ENCODE measurements at places on chromosomes 11 and 22.

DNA sequence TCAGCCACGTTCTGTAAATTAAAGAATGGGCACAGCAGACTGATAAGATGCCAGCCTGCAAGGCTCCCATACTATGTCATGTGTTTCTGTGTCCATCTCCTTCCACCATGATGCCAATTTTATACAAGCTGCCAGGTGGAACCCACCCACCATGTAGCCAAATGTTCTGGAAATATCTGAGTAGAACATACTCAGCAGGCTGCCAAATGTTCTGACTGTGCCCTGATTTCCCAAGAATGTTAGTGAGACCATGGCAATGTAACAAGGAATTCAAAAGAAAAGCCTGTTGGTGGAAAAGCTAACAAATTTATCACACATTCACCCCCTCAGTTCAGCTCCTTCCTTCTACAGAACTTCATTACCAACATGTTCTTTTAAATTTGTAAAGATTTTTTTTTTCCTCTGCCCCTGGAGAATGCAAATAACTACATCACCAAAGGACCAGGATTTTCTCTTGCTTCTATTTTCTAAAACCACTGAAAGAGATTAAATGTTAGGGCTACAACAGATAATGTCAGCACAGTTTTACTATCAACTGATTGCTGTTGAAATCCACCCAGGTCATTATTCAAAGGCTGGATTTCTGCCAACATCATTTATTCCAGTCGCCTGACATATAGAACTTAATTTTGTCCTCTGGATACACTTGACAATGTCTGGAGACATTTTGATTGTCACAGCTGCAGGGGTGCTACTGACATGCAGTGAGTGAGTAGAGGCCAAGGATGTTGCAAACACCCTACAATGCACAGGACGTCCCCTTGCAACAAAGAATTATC, 3.1 kb downstream of the DMC1 start:
- DNase-seq, result no peak

GRCh38 chr11:118240999-118241763, 11.0 kb downstream of the MPZL3 start:
- no peak for DNase-seq

DNA sequence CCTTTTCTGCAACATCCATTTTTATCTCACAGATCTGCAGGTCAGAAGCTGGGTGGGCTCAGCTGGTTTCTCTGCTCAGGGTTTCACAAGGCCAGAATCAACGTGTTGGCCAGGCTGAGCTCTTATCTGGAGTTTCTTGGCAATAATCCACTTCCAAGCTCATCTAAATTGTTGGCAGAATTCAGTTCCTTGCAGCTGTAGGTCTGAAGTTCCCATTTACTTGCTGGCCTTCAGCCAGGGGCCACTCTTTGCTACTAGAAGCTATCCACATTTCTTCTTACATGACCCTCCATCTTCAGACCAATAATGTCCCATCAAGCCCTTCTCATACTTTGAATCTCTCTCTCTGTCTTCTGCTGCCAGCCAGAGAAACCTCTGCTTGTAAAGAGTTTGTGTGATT, 103.5 kb downstream of the WNT11 start:
- peak; percentile 25 for DNase-seq

GRCh38 chr11:9653871-9654270, 10.0 kb upstream of the SWAP70 start:
- no peak for DNase-seq

GRCh38 chr22:44357966-44358465, 45.3 kb upstream of the SHISAL1 start:
- peak; percentile 49 for DNase-seq

- no peak for DNase-seq
Measured at GRCh38 chr22:40039482-40040115, 44.8 kb downstream of the FAM83F start.

DNA sequence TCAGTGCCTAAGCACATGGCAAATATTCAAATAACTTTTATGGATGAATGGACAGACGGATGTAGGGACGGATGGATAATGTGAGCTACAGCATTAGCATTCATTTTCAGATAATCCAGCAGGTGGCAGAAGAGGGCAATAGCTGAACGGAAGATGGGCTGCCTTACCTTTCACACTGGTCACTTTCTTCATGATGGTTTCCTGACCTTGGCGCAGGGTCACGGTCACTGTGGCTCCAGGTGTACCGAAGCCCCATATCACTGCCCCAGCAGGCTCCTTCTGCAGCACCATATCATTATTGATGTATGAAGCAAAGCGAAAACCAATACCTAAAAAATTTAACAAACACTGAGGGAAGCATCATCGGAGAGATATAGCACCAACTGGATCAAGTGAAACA, 4.3 kb downstream of the SIAE start:
- no peak for DNase-seq

GRCh38 chr11:66230978-66231377, 37.5 kb upstream of the RAB1B start:
- DNase-seq, result no peak

- DNase-seq, result no peak
Measured at GRCh38 chr11:79242616-79243015, 198.2 kb downstream of the TENM4 start.

GRCh38 chr22:28505416-28506149, 174.1 kb downstream of the TTC28 start:
- no peak for DNase-seq

- DNase-seq, result no peak
Measured at GRCh38 chr11:14587258-14587657, 56.3 kb upstream of the PDE3B start.

- DNase-seq, result no peak
Measured at GRCh38 chr22:50182176-50183081, 3.3 kb upstream of the TRABD start.

DNA sequence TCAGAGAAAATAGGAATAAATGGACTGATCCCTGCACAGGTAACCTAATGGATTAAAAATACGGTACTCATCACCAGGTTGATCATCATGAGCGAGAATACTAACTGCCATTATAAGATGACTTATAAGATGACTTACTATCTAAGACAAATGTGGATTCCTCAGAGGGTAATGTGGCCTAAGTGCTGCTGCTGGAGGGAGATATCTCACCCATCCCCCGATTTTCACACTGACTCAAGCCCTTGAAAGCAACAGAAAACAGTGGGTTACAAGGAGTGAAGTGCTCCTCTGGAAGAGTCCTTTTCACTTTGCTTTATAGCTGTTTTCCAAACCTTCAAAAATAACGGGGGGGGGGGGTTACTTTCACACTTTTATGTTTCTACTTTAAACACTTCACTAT, 920 bp downstream of the TMEM218 start:
- DNase-seq, result no peak

DNA sequence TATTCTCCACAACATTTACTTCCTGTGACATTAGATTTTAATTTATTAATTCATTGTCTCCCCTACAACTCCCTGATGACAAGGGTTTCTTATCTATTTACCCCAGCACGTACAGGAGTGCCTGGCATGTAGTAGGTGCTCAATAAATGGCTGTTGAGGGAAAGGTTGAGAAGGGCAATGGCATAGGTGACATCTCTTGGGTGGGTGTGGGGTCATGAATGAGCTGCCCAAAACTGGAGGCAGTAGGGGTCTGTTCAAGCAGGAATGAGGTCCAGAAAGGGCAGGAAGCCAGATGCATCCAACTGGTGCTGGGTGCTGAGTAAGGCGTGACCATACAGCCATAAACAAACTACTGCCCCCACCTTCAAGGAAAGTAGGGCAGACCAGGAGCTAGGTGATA, 2.8 kb downstream of the VWCE start:
- no peak for DNase-seq

- DNase-seq, result no peak
Measured at GRCh38 chr11:27039873-27040272, 742 bp upstream of the BBOX1 start.

GRCh38 chr11:12200991-12201985, 90.9 kb downstream of the MICAL2 start:
- DNase-seq, result peak; percentile 86

GRCh38 chr11:101115671-101116160, 13.9 kb downstream of the PGR start:
- no peak for DNase-seq

GRCh38 chr22:48275412-48275811, 1513.0 kb downstream of the TBC1D22A start:
- DNase-seq, result no peak

GRCh38 chr11:105144887-105145286, 5.3 kb upstream of the CARD18 start:
- no peak for DNase-seq

GRCh38 chr11:17508791-17509190, 32.1 kb upstream of the ABCC8 start:
- no peak for DNase-seq

DNA sequence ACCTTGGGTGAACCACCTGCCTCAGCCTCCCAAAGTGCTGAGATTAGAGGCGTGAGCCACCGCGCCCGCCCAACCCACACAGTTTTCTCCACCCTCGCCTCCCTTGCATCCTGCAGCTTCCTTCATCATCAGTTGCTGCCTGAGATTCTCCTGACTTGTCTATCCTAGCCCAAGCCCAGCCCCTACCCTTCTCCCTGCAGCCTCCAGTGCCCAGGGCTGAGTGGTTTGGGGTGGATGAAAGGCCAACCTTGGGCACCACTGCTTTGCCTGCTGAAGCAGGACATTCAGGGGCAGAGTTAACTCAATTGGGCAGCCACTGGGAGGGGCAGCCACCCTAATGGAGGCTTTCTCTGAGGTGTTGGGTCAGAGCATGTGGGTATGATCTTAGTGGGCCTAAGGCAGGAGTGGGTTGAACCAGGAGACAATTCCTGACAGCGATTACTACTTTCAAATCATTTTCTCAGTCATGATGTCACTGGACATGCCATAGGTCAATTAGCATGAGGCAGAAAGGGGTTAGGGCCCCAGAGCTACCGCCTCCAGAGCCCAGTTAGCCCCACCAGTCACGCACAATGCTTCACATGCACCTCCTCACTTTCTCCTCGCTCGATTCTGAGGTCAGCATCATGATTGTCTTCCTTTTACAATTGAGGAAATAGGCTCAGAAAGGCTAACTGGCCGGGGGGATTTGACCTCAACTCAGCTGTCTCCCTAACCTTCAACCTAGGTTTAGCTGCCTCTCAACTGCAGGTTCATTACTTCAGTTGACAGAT, 1.0 kb upstream of the FKBP2 start:
- DNase-seq, result no peak

- DNase-seq, result no peak
Measured at GRCh38 chr22:22866381-22867111, 21.1 kb upstream of the IGLL5 start.

GRCh38 chr22:43446916-43447315, 35.1 kb downstream of the MPPED1 start:
- DNase-seq, result no peak

- DNase-seq, result no peak
Measured at GRCh38 chr22:46484861-46485595, 52.4 kb downstream of the CELSR1 start.

DNA sequence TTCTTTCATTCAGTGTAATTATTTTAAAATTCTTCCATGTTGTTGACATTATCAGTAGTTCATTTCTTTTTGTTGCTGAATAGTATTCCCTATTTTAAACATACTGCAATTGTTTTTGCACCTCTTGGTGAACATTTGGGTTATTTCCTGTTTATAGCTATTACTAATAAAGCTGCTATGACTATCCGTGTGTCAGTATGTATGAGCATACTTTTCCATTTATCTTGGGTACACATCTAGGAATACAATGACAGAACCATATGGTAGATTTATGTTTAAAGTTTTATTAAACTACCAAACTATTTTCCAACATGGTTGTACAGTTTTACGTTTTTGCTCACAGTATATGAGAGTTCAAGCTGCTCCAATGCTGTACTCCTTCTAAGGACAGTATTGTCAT, 22.0 kb upstream of the FIBIN start:
- no peak for DNase-seq

GRCh38 chr11:124934862-124935547, 842 bp downstream of the HEPACAM start:
- no peak for DNase-seq

- DNase-seq, result no peak
Measured at GRCh38 chr11:15045209-15045608, 28.2 kb upstream of the CALCB start.

GRCh38 chr11:34086554-34087283, 18.7 kb upstream of the NAT10 start:
- no peak for DNase-seq

- DNase-seq, result no peak
Measured at GRCh38 chr11:102223859-102224258, 93.4 kb upstream of the BIRC3 start.

GRCh38 chr11:65090628-65091027, 5.4 kb upstream of the VPS51 start:
- no peak for DNase-seq

DNA sequence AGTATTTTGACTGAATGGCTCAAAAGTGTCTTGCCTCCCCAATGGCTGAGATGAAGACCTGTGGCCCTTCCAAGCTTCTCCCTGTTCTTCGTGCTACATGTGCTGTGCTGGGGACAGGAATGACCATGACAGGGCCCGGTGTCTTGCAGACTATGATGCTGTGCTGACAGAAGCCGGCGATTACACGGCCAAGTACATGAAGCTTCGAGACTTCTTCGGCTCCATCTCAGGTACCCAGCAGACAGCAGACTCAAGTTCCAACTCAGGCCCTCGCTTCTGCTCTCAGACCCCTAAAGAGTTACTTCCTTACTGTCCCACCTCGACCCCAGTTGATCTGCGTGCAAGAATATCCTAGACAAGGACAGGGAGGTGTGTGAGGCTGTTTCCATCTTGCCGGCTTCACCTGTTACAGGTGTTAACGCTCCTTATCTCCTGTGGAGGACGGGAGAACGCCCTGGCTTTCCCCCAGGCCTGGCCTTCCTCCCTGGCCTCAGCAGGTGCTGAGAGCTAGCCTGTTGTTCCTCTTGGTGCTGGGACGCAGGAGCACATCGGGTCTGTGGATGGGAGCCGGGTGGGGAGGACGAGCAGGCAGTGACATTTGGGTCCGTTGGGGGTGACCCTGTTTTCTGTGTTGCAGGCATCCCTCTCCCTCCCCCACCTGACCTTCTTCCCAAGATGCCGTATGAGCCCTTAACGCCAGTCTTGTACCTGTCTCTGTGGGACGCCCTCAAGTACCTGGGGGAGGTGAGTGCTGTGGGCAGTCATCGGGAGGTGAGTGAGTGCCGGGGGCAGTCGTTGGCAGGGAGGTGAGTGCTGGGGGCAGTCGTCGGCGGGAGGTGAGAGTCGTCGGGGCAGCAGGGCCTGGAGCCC, 38.1 kb downstream of the GLB1L2 start:
- DNase-seq, result peak; percentile 7
